ENCODE measurements at places on chromosomes 5 and 9.

DNA sequence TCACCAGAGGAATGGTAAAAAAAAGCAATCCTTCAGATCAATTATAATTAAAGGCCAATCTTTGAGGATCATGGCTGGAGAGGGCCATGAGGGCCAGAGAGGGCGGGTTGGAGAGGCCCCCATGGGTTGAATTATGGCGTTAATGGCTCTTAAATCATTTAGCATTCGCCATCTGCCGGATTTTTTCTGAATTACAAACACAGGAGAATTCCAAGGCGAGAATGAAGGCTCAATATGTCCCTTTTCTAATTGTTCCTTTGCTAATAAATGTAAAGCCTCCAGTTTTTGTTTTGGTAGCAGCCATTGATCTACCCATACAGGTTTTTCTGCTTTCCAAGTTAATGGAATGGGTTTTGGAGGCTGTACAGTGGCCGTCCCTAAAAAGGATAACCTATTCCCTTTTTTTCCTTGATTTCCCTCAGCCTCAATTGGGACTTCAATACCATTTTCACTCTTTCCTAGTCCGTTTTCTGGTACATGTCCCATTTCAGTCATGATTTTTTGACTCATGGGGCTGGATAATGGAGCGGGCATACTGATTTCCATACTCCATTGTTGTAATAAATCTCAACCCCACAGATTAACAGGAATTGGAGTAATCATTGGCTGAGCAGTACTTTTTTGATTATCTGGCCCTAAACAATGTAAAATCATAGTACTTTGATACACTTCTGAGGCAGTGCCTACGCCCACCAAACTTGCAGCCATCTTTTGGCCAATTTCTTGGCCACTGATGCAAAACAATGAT, 6.7 kb upstream of the TMEM141 start:
- no peak for DNase-seq

GRCh38 chr5:152883066-152883775, 478.1 kb upstream of the NMUR2 start:
- DNase-seq = no peak

DNA sequence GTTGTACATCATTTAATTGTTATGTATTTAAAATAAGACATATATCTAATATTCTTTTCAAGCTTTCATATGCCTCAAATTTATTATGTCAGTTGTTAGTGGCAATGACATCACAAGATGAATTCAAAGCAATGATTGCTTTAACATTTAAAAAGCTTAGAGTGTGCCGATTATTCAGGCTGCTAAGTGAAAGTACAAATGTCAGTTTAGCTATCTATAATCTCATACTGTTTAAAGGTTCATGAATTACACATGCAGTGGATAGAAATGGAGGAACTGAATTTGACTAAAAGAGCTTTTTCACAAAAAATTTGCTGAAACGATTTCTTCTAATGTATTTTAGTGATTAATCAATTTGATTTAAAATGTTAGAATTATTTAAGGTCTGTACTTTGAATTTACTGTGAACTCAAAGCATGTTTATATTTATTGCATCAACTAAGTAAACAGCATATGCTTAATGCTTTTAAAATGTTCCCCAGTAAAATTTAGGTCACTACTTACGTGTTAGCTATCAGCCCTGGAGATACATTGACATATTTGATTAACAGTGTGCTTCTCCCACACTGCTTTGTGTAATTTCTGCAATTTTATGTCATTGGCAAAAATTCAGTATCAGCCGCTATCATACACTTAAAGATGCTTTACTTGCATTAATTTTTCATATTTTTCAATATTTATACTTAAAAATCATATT, 334.9 kb downstream of the PARP8 start:
- no peak for DNase-seq

GRCh38 chr9:109286981-109287380, 33.9 kb downstream of the EPB41L4B start:
- DNase-seq = no peak

GRCh38 chr5:123929055-123929474, 417.1 kb downstream of the CSNK1G3 start:
- DNase-seq = no peak

- DNase-seq = no peak
Observed at GRCh38 chr9:134391319-134392231, 65.3 kb downstream of the RXRA start.

DNA sequence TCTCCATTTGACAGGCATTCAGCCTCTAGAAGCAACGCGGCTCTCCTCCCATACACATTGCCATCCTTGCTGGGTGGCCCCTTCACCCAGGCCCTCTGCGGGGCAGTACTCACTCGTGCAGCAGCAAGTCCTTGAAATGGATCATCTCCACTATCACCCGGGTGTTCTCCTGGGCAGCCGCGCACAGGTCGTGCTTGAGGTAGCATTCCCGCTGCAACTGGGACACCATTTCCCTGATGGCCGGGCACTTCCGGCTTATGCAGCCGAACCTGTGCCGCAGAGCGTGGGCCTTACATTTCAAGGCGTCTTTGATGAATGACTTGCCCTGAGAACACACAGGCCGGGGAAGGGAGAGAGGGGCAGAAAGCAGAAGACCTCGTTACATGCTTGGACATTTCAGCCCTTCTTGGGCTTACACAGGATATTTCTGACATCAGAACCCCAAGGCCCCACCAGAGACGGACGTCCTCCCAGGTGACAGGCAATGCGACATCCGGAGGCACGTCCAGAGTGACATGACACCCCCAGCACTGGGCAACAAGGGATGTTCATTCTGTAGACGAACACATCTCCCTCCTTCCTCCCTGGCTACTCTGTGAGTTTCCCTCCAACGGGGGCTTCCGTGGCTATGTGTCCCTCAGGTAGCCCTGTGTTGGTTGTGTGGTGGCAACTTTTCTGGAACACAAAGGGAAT, 5.0 kb downstream of the STC2 start:
- no peak for DNase-seq

GRCh38 chr9:959914-960313, 16.5 kb upstream of the DMRT3 start:
- DNase-seq = no peak

- DNase-seq = no peak
Observed at GRCh38 chr5:124176692-124177091, 569.7 kb downstream of the ZNF608 start.

DNA sequence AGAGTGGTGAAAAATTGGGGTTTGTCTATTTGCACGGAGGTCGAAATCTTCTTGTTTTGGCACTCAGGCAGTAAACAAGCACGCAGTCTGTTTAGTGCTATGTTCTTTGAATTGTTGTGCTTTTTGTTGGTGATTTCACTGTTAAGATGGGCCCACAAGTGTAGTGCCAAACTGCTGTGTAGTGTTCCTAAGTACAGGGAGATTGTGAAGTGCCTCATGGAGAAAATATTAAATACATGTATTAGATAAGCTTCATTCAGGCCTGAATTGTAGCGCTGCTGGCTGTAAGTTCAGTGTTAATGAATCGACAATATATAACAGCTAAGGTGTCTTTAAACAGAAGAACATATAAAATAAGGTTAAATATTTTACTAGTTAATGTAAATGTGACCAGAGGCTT, 17.3 kb downstream of the SREK1 start:
- no peak for DNase-seq

- DNase-seq = no peak
Observed at GRCh38 chr5:84239494-84239893, 145.2 kb downstream of the EDIL3 start.

DNA sequence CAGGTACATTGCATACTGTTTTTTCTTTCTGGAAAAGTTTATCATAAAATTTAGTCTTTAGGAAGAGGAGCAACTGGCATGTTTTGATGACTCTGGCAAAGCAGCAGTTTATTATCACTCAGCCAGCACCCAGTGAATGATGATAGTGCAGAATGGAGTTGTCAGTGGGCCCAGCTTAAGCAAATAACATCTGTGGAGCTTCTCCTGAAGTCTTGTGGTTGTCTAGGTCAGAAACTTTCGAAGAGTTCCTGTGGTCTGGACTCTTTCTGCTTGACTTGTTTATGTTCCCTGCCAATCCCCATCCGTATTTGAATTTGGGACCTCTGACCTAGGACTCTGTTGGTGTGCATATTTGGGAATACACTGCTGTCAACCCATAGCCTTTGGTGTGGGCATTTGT, 38.1 kb upstream of the C5orf47 start:
- no peak for DNase-seq

- no peak for DNase-seq
Observed at GRCh38 chr9:123656565-123656964, 273.4 kb downstream of the DENND1A start.

GRCh38 chr9:132237481-132237880, 75.6 kb downstream of the NTNG2 start:
- DNase-seq = no peak

- DNase-seq = peak; percentile 64
Observed at GRCh38 chr9:1100945-1101344, 50.8 kb downstream of the DMRT2 start.

GRCh38 chr5:140575309-140575708, 10.7 kb downstream of the SLC35A4 start:
- peak; percentile 56 for DNase-seq

DNA sequence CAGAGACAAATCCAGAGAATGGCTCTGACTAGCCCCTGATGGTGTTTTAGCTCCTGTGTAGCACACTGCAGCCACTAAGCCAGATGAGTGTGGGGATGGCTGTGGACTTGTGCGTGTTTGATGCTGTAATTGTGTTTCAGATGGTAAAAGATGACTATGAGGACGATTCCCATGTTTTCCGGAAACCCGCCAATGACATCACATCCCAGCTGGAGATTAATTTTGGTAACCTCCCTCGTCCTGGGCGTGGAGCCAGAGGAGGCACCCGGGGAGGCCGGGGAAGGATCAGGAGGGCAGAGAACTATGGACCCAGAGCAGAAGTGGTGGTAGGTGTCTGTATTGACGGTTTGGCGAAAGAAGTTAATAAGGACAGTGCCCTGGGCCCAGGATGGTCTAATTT, 38.0 kb downstream of the HABP4 start:
- DNase-seq = no peak

DNA sequence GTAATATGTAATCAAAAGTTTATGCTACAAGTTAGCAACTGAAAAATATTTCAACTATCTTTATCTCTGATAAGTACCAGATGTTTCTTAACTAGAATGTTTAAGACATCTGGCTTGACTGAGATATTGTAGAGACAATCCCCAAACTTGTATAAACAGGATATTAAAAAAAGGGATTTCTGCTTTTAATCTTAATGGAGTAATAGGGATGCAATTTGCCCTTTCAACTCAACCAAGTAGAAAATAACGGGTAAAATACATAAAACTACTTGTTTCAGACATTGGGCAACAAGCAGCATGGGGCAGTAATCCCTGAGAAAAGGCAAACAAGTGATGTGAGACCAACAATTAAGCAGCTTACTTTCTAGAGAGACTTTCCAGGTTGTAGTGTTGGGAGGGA, 9.4 kb upstream of the ADAMTS12 start:
- DNase-seq = no peak

GRCh38 chr5:177005619-177006264, 837 bp downstream of the UIMC1 start:
- peak; percentile 75 for DNase-seq

DNA sequence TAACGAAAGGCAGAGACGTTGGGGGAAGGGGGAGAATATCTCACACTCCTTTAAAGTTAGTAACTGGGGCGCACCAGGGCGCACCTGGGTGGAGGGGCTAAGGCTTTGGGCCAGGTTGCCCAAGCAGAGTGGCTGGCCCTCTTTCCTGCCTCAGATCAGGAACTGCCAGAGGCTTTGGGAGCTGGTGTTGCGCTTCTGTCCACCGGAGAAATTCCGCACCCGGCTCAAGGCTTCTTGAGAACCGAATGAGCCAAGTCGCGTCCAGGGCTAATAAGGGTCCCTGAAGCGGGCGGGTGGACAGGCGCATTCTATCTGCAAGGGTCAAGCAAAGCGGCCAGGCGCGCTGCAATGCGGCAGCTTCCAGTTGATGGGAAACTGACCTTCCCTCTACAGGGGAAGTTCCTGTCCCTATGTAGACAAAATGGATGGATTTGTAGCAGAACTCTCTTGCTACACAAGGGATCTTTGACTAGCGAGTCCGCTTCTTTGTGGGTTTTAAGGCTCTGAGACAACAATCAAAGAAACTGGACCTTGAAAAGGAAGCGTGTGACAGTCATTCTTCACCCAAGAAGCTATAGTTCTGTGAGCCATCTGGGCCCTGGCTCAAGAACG, 5.5 kb downstream of the PAX5 start:
- DNase-seq = no peak

DNA sequence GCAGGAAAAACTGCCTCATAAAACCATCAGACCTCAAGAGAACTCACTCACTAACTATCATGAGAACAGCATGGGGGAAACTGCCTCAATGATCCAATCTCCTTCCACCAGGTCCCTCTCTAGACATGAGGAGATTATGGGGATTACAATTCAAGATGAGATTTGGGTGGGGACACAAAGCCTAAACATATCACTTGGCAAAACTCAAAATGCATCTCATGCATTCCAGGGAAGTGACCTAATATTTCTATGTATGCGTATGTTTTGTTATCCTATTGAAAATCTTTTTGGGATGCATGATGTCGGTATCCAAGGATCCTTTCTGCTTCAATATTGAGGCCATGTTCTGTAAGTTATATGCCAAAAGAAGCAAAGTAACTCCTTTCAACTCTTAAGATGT, 174.0 kb downstream of the PLK2 start:
- DNase-seq = no peak

GRCh38 chr9:99162759-99163364, 57.9 kb downstream of the TGFBR1 start:
- peak; percentile 49 for DNase-seq

- DNase-seq = no peak
Observed at GRCh38 chr9:76732341-76732958, 31.8 kb upstream of the PCA3 start.

DNA sequence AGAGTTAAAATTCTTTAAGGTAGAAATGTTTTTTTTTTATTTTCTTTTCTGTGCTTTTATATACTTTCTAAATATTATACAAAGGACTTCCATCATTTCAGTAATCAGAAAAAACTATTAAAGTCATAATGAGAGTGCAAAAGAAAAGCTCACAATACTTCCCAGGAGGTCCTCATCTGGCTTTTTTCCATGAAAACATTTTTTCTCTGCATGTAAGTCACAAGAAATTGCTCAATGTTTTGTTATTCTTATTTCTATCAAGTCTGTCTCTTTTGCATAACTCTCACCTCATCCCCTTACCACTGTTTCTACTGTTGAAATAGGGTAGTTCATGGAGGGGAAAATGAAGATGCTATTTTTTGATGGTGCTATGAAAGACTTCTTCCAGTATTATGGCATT, 375.0 kb downstream of the TMEM232 start:
- DNase-seq = no peak

GRCh38 chr5:58360794-58361193, 99.1 kb downstream of the PLK2 start:
- no peak for DNase-seq

- no peak for DNase-seq
Observed at GRCh38 chr5:167759057-167759821, 532.2 kb upstream of the WWC1 start.

DNA sequence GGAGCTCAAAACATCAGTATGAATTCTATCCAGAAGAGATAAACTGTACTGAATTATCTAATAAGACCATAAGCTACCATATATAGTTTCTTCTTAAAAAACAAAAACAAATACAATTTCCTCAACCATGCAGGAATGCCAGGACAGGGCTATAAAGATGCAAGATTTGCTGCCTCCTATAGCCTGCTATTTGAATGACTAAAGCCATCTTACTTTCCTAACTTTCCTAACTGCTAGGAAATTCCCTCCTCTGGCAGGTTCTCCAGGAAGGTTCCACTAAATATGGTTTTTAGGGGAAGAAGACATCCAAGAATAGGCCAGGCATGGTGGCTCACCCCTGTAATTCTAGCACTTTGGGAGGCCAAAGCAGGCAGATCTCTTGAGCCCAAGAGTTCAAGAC, 15.1 kb downstream of the KIF27 start:
- DNase-seq = no peak

- DNase-seq = no peak
Observed at GRCh38 chr9:135062254-135062653, 25.2 kb upstream of the OLFM1 start.

Measured in globus pallidus (tissue), 1 donor.